ENCODE measurements at places on chromosomes 7 and 10.
A peak's percentile ranks its signal among the peaks of the same experiment; 100 is the strongest.

DNA sequence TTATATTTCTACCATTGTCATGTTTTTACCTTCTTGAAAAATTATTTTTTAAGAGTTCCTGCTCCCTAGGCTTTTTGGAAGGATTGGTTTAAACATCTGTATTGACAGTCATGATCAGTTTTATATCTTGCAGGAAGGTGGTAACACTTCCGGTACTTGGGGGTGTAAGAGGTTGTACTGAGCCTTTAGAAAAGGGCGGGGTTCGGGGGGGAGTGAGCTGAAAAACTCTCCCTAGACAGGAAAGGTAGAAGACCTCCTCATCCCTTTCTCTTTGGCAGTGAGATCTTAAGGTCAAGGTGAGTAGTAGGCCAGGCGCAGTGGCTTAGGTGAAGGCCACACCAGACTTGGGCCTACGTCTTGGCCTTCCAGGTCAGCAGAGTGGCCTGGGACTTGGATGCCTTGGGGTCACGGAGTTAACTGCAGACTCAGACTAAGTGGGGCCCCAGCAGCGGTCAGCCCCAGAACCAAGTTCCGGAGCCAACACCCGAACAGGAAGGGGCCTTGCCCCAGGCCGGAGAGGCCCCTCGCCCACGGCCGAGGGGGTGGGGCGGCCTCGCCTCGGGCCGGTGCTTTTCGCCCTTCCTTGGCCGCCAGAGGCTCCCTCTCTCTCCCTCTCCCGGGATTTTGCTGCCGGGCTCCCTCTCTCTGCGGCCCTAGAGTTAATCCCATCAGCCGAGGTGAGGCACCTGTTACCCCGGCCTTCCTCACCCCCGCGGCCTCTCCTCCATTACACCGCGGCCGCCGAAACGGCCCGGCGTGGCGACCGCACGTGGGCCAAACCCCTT lies at the start of gene PPP1R9A:
Gene PPP1R9A, plus strand, starts transcription at position 569 of the 785 bp plus-strand sequence. CDS start 2,520 bp downstream, outside the sequence.
- peak; percentile 81 for DNase-seq

DNA sequence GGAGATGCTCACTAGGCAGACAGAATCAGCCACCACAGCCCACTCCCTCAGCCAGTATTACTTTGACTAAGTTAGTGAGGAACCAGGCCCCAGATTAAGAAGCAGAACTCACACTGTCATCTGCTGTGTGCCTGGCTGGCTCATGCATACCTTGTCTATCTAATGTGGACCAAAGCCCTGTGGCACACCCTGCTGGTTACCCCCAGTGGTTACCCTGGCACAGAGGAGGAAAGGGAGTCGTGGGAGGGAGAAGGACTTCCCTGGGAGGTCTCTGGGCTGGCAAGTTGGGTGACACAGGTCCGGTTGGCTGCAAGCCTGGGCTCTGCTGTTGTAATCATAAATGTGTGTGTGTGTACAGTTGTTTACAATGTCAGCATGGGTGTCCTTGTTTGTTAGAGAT lies 7.5 kb upstream of the SH2D4B start:
- DNase-seq, result peak; percentile 28

DNA sequence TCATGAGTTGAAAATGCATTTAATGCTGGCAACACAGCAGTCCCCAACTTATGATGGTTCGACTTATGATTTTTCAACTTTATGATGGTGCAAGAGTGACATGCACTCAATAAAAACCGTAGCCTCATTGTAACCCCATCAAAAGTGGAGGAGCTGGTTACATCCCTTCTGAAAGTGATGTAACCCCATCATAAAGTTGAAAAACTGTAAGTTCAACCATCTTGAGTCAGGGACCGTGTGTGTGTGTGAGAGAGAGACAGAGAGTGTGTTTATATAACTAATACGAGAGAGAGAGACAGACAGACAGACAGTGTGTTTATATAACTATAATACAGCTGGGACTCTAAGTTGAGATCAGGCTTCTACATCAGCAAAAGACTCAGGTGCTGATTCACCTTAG lies 21.0 kb downstream of the ANXA11 start:
- DNase-seq, result no peak

GRCh38 chr7:155814316-155815276 lies 2.3 kb upstream of the SHH start:
- no peak for DNase-seq

GRCh38 chr10:104109908-104110662 lies 11.9 kb upstream of the SFR1 start:
- peak; percentile 51 for DNase-seq

- DNase-seq, result peak; percentile 13
These were observed 94.9 kb downstream of the MET start for GRCh38 chr7:116766881-116767280.

DNA sequence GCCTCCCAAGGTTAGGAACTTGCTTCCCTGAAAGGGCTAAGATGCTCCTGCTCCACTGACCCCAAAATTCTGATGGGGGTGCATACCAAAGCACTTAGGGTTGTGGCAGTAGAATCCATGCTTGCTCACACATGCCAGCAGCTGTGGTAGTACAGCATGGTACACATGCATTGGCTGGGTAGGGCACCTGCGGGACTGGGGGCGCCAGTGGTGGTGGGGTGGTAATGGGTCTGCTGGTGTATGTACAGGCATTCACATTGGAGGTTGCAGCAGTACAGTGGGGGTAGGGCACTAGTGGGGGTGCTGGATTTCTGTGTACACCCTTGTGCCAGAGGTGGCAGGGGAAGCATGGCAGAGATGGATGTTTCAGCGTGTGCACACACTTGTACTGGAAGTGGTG lies 72.3 kb upstream of the TAS2R16 start:
- DNase-seq, result no peak

GRCh38 chr7:117755136-117755535 lies 118.1 kb downstream of the CTTNBP2 start:
- no peak for DNase-seq

Measured in DMS53 (cell line).